ENCODE measurements at places on chromosomes 7 and 10.

GRCh38 chr10:124010563-124011131 is 82.8 kb downstream of the CHST15 start:
- no peak for DNase-seq

DNA sequence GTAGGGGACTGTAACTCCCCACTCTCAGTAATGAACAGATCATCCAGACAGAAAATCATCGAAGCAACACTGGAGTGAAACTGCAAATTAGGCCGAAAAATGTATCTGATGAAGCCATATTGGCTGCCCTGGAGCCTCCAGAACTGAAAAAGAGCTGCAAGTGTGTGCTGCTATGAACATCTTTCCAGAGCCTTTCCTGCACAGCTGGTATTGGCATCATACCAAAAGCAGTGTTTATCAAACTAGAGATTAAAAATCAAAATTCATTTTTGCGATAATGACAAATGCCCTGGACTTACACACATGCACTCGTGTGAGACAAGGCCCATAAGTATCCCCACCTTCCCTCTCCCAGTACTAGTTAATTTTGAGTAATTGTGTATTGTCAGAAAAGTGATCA is 6.8 kb upstream of the CLDN12 start:
- DNase-seq: no peak

DNA sequence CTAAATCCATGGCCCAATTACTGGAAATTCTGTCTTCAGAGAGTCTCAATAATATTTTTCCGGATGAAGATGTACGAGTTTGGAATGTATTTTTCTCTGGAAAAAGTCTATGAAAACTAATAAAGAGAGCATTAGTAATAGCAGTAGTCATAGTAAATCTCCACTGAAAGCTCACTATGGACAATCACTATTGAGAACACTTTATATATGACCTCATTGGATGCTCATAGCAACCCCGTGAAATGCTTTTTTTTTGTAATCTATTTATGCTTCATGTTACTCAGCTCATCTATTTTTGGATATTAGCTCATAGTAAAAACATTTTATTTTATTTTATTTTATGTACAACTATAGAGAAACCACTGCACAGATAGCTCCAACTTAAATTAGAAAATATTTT is 94.3 kb upstream of the MYO3A start:
- DNase-seq: no peak

DNA sequence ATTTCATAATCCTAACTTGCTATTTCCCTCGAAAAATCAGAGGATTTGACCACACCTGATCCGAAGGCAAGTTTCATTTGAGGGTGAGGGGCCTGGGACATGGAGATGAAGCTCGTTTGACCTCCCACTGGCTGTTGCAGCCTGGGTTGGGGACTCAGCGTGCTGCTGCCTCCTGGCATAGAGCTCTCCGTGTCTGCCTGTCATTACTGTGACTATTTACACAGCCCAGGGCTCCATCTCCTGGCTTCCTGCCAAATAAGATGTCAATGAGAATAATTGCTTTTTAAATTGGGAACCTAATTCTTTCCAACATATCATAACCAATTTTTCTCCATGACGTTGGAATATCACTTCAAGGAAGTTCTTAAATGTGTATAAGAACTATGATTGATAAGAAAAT is 139.3 kb upstream of the COBL start:
- DNase-seq: no peak
